ENCODE measurements at places on chromosomes 16 and 17. TPM values are rescaled to one million over a fixed set of nuclear protein-coding genes. Genes with fewer than 3 reads are reported as not detected.

The ZSCAN32 gene
- total RNA-seq, result 6.1 TPM

The SEZ6L2 gene
- 0.25 TPM for total RNA-seq

The BAIAP3 gene
- 2.8 TPM for total RNA-seq

The PTGES3L gene
- 0.19 TPM for total RNA-seq

The ATP1B2 gene
- total RNA-seq, result 8.3 TPM

The APRT gene
- 27.9 TPM for total RNA-seq

The HOXB13 gene
- total RNA-seq, result not detected

The TMEM100 gene
- total RNA-seq, result 0.09 TPM

The GSDMA gene
- 0.08 TPM for total RNA-seq

The ZG16B gene
- 0.79 TPM for total RNA-seq

The CTF1 gene
- total RNA-seq, result 0.75 TPM

DNA sequence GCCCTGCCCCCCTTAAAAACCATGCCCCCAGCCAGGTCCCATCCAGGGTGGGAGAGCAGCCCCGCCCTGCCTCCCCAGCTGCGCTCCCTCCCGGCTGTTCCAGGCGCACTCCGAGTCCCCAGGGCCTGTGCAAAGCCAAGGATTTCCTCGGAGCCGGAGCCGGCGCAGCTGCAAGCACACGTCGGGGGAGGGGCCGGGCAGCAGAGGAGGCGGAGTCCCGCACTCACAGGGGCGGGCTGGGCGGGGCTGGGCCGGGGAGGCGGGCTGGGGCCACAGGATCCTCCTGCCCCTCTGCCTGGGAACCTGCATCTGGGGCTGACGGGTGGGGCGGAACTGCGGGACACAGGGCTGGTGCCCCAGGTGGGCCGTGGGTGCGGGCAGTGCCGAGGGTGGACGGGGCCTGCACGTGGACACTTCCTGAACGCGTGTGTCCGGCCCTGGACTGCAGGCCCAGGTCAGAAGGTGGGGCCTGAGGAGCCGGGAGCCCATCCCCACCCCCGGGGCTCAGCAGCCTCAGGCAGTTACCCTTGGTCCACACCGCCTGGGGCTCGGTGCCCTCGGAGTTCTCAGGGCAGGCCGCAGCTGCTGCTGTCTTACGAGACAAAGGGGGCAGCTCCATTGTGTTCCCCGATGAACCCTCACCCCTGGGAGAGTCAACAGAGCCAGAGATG lies 24.0 kb upstream of the SSTR5 start:
- no peaks in the 10 kb centered on the region for H3K36me3 ChIP-seq
- H3K4me3 ChIP-seq, result no peak overlapping the region
- no peaks in the 10 kb centered on the region for H3K27me3 ChIP-seq
- no peak overlapping the region for H3K27ac ChIP-seq
- DNase-seq, result no peak
- no peaks in the 10 kb centered on the region for H3K4me1 ChIP-seq

GRCh38 chr17:42819939-42820535 lies 4.0 kb downstream of the BECN1 start:
- no peaks in the 10 kb centered on the region for H3K27me3 ChIP-seq
- H3K4me1 ChIP-seq, result peaks cover 1% of the 10 kb centered on the region
- H3K27ac ChIP-seq, result no peak overlapping the region
- H3K36me3 ChIP-seq, result peaks cover 38% of the 10 kb centered on the region

- peaks cover 35% of the 10 kb centered on the region for H3K4me1 ChIP-seq
- no peak overlapping the region for H3K27ac ChIP-seq
- no peaks in the 10 kb centered on the region for H3K27me3 ChIP-seq
- H3K36me3 ChIP-seq, result no peaks in the 10 kb centered on the region
- H3K4me3 ChIP-seq, result no peak overlapping the region
- no peak for DNase-seq
Observed at GRCh38 chr17:1907216-1907631, 77.4 kb downstream of the RPA1 start.

DNA sequence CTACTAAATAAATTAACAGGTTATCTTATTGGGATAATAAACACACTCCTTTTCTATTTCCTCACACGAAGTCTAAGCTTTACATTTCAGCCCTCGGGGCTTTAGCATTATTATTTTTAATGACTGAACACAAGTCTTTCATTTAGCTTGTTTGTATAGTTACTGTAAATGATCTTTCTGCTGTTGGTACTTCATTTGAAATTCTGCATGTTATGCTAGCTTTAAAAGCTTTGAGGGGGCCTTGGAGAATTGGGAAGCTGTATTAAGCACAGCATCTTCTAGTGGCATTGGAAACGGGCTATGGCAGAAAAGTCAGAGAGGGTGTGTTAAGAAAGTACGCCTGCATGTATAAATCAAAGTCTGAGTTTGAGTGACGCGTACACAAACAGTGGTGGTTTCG lies 243.7 kb downstream of the FTO start:
- peaks cover 4% of the 10 kb centered on the region for H3K4me1 ChIP-seq
- no peaks in the 10 kb centered on the region for H3K36me3 ChIP-seq
- H3K4me3 ChIP-seq, result no peak overlapping the region
- no peak for DNase-seq

DNA sequence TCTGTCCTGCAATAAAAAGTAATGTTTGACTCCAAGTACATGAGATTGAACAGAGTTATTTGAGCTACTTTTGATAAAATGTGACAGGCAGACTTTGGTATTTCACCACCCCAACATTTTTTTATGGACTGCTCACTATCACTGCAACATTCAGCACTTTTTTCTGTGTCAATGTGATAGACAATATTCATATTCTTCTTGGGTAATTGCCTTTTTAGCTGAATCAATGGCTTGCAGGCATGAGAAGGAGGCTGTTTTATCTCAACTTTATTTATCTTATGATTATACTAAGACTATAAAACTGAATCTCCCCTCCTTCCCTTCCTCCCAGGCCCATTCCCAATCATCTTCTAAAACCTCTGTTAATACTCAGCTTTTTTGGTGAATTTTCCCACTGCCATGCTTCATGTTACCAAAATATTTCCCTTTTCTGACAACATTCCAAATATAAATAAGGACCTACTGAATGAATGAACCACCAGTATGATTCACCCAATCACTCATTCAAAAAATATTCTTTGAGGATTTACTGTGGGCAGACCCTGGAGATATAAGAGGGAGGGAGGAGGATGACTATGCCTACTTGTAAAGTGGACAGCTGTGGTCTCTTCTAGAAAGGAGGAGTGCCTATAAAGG lies 67.6 kb downstream of the CDH13 start:
- no peak overlapping the region for H3K27ac ChIP-seq
- no peak overlapping the region for H3K4me3 ChIP-seq
- no peaks in the 10 kb centered on the region for H3K36me3 ChIP-seq
- H3K4me1 ChIP-seq, result no peaks in the 10 kb centered on the region
- H3K27me3 ChIP-seq, result no peaks in the 10 kb centered on the region

DNA sequence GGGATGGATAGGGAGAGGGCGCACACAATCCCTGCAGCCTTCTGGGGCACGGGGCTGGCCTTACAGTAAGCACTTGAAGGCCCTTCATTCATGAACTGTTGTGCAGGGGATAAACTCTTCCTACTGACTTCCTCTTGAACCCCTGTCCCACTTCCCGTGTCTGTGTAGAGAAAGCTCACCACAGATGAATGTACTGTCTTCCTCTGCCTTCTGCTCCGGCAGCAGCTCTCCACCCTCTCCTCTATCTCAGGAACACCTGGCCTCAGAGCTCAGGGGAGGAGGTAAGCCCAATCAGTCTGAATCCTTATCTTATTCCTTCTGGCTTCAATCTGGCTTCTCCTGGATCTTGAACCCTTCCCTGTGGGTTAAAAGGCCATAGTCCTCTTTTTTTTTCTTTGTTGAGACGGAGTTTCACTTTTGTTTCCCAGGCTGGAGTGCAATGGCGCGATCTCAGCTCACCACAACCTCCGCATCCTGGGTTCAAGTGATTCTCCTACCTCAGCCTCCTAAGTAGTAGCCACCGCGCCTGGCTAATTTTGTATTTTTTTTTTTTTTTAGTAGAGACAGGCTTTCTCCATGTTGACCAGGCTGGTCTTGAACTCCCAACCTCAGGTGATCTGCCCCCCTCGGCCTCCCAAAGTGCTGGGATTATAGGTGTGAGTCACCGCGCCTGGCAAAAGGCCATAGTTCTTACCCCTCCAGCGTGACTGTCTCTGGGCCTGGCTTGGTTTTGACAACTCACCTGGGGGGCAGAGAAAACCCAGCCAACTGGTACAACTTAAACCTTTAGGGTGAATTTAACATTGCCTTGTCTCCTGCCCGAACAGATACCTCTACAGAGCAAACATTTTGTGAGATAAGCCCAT lies 7.2 kb upstream of the SLC52A1 start:
- H3K27ac ChIP-seq, result no peak overlapping the region
- no peaks in the 10 kb centered on the region for H3K36me3 ChIP-seq
- H3K4me1 ChIP-seq, result no peaks in the 10 kb centered on the region
- no peaks in the 10 kb centered on the region for H3K27me3 ChIP-seq
- no peak for DNase-seq

- H3K27me3 ChIP-seq, result no peaks in the 10 kb centered on the region
- DNase-seq, result no peak
- peaks cover 26% of the 10 kb centered on the region for H3K36me3 ChIP-seq
Observed at GRCh38 chr16:1745181-1745899, 26.0 kb downstream of the NME3 start.

- H3K36me3 ChIP-seq, result peaks cover 5% of the 10 kb centered on the region
- peak; percentile 57 for DNase-seq
- H3K27me3 ChIP-seq, result no peaks in the 10 kb centered on the region
- H3K4me3 ChIP-seq, result no peak overlapping the region
Observed at GRCh38 chr17:77306790-77307478, 166.2 kb downstream of the SEC14L1 start.

- H3K4me3 ChIP-seq, result no peak overlapping the region
- H3K36me3 ChIP-seq, result peaks cover 11% of the 10 kb centered on the region
- no peak overlapping the region for H3K27ac ChIP-seq
- no peak for DNase-seq
- H3K4me1 ChIP-seq, result peaks cover 4% of the 10 kb centered on the region
Observed at GRCh38 chr17:3630781-3631180, 5.3 kb downstream of the SHPK start.

- no peak overlapping the region for H3K4me3 ChIP-seq
- H3K27me3 ChIP-seq, result no peaks in the 10 kb centered on the region
- no peaks in the 10 kb centered on the region for H3K4me1 ChIP-seq
- DNase-seq, result no peak
- no peaks in the 10 kb centered on the region for H3K36me3 ChIP-seq
Observed at GRCh38 chr17:60164697-60165096, 14.9 kb downstream of the CA4 start.

GRCh38 chr16:51393381-51394005 lies 242.4 kb upstream of the SALL1 start:
- H3K4me3 ChIP-seq, result no peak overlapping the region
- no peaks in the 10 kb centered on the region for H3K4me1 ChIP-seq
- no peaks in the 10 kb centered on the region for H3K27me3 ChIP-seq
- no peak for DNase-seq
- no peak overlapping the region for H3K27ac ChIP-seq
- H3K36me3 ChIP-seq, result no peaks in the 10 kb centered on the region

DNA sequence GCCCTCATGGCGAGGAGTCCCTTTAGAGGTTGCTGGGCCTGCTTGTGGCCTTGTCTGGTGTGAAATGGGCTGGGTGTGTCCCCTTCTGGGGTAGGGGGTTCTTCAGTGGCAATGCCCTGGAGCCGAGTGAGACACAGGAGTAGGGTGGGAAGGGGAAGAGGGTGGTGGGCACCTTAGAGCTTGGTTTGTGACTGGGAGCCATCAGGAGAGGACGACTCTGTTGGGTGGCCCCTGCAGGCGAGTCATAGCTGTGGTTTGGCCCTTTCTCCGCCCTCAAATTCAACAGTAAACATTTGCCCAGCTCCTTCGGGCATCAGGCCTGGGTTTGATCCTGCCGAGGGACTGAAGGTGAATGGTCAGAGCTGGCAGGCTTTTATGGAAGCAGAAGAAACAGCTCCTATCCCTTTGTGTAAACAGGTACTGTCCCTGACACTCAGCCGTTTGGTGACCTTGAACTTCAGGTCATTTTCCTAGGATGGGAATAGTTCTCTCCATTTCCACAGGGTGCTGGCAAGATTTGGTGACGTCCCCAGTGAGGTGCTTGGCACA lies 2.9 kb downstream of the E4F1 start:
- peaks cover 28% of the 10 kb centered on the region for H3K4me1 ChIP-seq
- H3K36me3 ChIP-seq, result peaks cover 3% of the 10 kb centered on the region
- H3K27me3 ChIP-seq, result no peaks in the 10 kb centered on the region
- DNase-seq, result no peak

DNA sequence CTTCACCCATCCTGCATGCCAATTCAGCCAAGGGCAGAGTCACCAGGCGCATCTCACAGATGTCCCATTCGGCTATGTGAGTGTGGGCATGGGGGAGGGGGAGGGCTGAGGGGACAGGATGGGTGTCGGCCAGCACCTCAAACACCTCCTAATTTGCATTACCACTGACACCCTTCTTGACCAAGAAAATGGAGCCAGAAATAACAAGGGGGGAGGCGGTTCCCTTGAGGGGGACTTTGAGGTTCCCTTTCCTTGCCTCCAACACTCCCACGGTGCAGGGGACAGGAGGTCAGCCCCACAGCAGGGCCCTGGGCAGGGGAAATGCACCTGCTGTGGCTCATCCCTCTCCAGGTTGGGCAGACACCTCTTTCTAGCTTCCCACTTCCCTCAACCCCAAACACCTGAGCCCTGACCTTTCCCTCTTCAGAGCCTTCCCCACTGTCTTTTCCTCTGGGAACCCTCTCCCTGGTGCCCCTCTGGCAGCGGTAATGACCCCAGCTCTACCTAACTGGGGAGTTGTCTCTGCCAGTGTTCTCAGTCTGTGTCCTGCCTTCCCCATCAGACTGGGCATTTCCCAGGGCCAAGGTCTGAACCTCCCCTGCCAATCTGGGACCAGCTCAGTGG lies 18.2 kb upstream of the TBX21 start:
- H3K4me3 ChIP-seq, result no peak overlapping the region
- no peaks in the 10 kb centered on the region for H3K4me1 ChIP-seq
- H3K27ac ChIP-seq, result no peak overlapping the region
- no peak for DNase-seq
- no peaks in the 10 kb centered on the region for H3K27me3 ChIP-seq

- H3K36me3 ChIP-seq, result peaks cover 82% of the 10 kb centered on the region
- DNase-seq, result no peak
- no peaks in the 10 kb centered on the region for H3K27me3 ChIP-seq
- H3K4me3 ChIP-seq, result no peak overlapping the region
- no peak overlapping the region for H3K27ac ChIP-seq
Observed at GRCh38 chr17:47664624-47664941, 14.9 kb downstream of the KPNB1 start.

DNA sequence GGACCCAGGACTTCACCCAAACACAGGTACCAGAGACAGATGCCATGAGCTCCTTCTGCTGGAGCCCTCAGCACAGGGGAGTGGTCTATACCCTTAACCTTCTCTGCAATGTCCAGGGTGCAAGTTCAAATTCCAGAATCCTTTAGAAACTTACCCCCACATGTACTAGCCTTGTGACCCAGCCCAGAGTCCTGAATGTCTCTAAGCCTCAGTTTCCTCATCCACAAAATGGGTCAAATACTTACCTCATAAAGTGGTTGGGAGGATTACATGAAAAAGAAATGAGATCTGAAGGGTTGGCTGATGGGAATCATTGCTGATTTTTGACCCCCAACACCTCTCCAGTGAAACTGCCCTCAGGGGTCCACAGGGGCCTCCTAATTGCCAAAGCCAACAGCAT lies 21.7 kb downstream of the COTL1 start:
- no peak overlapping the region for H3K27ac ChIP-seq
- H3K4me3 ChIP-seq, result no peak overlapping the region
- no peaks in the 10 kb centered on the region for H3K4me1 ChIP-seq
- no peaks in the 10 kb centered on the region for H3K36me3 ChIP-seq
- no peaks in the 10 kb centered on the region for H3K27me3 ChIP-seq

GRCh38 chr17:33273743-33274410 lies 19.2 kb downstream of the ASIC2 start:
- DNase-seq, result no peak
- H3K4me3 ChIP-seq, result no peak overlapping the region
- H3K27ac ChIP-seq, result no peak overlapping the region
- no peaks in the 10 kb centered on the region for H3K4me1 ChIP-seq
